ENCODE measurements at places on chromosomes 2 and 18.
A peak's percentile ranks its signal among the peaks of the same experiment; 100 is the strongest.

GRCh38 chr2:240430595-240430994 lies 4.9 kb upstream of the GPC1 start:
- DNase-seq, result no peak

DNA sequence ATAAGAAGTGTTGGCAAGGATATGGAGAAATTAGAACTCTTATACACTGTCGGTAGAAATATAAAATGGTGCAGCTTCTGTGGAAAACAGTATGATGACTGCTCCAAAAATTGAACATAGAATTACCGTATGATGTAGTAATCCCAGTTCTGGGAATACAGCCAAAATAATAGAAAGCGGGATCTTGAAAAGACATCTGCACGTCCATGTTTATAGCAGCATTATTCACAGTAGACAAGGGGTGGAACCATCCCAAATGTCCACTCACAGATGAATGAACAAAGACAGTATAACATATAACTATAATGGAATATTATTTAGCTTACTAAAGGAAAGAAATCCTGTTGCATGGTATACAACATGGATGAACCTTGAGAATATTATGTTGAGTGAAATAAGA lies 257.7 kb downstream of the TDRD15 start:
- peak; percentile 2 for DNase-seq

DNA sequence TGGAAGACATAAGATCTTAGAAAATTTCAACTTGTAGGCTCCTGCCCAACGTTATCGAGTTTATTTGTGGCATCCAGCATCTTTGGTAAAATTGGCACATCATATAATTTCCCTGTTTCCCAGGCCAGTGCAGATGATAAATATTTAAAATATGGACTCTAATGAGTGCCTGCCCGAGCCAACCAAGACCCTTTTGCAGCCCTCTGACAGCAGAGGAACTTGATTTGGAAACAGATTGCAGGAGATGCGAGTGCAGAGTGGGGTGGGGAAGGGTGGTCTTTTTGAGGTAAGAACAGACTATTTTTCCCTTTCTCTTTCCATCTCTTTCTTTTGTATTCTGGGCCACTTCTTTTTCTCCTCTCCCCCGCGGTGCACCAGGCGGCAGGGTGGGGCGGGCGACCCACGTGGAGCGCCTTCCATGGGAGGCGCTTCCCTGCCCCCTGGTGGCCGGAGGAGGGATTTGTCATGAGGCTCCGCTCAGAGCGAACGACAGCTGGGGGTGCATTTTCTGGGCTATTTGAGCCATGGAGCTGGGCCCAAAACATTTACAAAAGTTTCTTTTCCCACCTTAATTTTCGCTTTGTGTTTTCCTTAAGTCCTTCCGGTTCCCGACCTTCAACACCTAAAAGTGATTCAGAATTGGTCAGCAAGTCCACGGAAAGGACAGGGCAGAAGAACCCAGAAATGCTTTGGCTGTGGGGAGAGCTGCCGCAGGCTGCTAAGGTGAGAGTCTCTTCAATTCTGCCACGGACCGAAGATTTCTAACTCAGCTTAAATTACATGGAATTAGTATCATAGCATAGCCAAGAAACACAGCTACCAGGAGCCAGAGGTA lies 32.7 kb downstream of the LPIN1 start:
- peak; percentile 17 for DNase-seq

DNA sequence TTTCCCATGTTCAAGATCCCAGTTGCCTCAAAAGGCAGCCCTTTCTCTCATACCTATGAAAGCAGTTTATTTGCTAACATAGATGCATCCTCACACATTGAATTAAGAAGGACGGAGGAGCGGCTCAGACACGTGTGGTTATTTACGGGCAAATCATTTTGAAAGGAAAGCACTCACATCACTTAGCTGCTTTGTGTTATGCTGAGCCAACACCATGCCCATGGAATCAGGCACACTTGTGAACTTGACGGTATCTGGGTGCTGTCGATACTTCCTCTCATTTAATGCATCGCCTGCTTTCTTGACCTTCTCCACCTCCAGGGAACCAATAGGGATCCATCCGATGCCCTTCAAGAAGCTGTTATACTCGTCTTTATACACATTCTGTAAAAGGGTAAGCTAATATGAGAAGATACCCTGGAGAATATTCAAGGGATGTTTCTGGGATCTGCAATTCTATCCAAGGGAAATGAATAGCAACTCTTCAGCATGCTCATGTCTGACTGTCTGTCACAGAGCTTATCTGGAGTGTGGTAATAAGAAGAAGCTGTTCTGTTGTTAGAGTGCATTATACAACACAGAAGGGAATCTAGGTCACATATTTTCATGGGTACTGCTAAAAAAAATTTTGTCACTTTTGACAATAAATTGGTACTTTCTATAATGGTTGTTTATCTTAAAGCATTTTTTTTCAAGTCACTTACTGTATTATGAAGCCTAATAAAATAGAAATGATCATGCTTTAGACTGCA lies 63.3 kb downstream of the NEB start:
- no peak for DNase-seq

- DNase-seq, result no peak
These were observed 14.9 kb upstream of the ITM2C start for GRCh38 chr2:230849633-230850357.

DNA sequence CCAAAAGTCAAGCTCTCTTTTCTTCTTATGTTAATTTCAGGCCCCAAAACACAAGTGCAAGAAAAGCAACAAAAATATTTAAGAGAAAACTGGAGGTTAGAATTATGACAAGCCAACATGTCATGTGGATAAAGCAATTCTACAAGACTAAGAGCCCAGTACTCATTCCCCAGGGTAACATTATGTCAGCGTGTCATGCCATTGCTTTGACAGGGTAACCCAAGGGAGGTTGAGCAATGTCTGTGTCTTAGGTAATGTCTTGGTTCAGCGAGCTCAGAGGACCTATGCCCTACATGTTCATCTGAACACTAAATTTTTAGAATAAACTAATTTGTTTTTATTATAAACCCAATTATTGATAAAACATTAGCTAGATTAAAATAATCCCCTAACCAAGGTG lies 173.2 kb upstream of the ZNF804A start:
- no peak for DNase-seq

DNA sequence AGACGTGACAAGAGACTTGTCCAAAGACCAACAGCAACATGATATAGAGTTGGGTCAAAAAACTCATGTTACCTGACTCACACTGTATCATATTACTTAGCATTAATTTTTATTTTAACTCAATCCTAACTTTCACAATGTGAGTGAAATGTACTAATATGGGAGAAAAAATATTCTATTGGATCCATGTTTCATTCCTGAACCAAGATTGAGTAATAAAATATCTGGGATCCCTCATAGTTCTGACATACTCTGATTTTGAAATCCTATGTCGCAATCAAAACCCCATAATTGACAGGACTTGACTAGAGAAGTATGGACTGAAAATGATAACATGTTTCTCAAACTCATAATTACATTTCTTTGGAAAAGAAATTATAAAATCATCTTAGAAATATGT lies 190.4 kb downstream of the RIT2 start:
- DNase-seq, result no peak

GRCh38 chr2:240558236-240558761 lies 511 bp upstream of the ANKMY1 start:
- no peak for DNase-seq

DNA sequence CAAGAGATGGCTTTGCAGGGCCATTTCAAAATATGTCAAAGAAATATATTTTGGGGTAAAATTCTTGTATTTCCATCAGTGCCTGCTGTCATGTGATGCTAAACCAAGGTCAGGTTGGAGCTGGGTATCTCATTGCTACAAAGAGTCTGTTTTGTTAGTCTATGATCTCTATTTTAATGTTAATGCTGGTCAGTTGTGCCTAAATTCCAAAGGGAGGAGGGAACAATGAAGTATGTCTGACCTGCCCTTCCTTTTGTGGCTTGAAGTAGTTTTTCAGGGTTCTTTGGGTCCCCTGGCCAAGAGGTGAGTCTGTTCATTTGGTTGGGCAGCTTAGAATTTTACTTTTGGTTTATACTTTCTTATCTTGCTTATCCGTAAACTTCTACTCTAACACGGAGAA lies 61.6 kb upstream of the DYNAP start:
- DNase-seq, result no peak

DNA sequence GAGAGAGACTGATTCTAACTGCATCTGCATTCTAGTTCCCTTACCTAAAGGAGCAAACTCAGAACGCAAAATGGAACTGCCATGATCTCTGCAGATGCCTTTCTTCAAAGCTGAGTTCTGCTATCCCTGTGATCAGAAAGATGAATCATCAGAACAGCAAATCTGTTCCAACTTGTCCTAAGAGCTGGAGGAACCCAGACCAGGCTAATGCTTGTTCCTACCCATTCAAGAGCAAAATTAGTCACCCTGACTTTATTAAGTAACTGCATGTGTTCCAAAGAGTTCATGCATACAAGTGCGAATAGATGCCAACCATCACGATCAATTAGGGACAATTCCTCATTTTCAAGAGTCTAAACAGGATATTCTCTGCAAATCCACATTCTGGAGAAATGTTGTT lies 46.5 kb downstream of the MBP start:
- DNase-seq, result no peak

GRCh38 chr18:63261029-63261428 lies 58.5 kb downstream of the BCL2 start:
- DNase-seq, result no peak

DNA sequence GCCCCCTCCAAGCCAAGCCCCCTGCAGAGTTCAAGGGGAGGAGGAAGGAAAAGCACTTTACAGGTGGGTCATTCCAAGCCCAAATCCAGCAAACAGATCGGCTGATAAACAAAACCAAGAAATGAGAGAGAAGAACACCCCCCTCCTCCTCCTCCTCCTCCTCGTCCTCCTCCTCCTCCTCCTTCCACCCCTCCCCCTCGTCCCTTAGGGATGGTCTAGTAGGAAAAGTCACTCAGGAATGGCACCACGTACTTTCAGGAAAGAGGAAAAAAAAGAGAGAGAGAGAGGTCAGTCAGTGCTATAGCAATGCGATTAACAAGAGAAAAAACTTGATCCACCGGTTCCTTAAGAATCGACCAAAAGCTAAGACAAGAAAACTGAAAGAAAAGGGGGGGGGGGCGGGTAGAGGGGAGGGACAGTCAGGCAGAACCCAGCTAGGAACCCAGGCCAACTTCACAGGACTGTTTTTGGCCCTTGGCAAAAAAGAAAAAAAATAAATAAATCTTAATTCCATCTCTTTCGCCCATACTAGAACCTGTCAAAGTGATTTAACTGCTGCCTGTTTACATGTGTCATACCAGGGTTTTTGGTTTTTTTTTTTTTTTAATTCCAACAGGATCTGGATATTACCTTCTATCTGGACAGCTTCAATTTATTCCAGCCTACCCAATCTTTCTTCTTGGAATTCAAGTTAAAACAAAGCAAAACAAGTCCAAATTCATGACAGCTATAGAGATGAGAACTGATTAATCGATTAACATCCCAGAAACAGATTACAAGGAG lies 906 bp downstream of the IKZF2 start:
- DNase-seq, result no peak

- DNase-seq, result no peak
These were observed 320.5 kb upstream of the ZNF521 start for GRCh38 chr18:25672490-25672889.

DNA sequence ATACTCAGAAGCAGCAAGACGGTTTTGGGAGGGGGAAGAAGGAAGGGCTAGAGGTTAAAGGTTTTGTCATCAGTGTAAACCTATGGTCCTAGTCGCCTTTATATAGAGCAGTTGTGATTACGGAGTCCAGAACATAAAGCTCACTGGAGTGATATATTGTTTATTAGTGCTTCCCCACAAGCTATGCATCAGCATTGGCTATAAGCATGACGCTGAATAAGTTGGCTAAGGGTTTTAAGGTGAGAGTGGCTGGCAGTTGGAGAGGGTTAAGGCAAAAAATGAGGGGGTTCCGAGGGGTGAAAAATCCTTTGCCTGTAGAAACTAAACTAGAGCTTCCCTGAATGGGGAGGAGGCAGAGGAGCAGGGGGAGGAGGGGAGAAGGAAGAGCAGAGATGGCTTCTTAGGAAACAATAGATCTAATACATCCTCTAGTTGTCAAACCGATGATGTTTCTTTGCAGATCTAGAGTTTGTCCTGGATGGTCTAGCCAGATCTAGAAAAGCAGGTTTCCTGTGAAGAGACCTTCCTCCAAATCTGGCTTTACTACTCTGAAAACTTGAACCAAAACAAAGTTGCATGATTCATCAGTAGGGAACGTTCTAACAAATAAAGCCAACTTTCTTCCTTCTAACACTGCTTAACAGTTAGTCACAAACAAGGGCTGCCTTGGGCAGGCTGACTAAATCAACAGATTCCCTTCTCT lies 2.5 kb downstream of the KLF7 start:
- no peak for DNase-seq

- DNase-seq, result no peak
These were observed 255.6 kb downstream of the CCDC178 start for GRCh38 chr18:33184958-33185357.

- DNase-seq, result no peak
These were observed 122.9 kb downstream of the MRO start for GRCh38 chr18:50696929-50697328.

GRCh38 chr18:65754121-65754520 lies 3.3 kb downstream of the CDH7 start:
- DNase-seq, result peak; percentile 13

- DNase-seq, result no peak
These were observed 150.9 kb downstream of the ACTR3 start for GRCh38 chr2:114040826-114041225.

DNA sequence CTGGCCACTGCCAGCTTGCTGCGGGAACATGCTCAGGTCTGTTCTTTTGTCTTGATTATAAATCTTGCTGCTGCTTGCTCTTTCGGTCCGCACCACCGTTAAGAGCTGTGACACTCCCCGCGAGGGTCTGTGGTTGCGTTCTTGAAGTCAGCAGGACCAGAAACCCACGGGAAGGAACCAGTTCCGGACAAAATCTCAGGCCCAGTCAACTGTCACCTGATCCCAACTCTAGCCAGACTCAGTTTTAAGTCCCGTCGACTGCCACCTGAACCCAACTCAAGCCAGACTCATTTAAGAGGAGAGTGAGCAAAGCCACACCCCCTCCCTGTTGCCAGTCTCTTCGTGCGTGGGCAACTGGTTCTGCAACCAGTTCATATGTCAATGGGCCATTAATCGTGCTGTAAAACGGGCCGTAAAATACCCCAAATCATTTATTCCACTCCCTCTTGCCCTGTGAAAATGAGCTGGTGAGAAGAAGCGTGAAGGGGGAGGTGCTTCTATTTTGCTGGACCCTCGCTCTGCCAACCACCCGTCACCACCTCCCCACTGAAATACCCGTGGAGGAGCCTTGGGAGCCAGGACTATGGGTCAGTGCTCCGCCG lies 224.3 kb downstream of the NDUFA10 start:
- DNase-seq, result no peak

GRCh38 chr2:20302019-20302418 lies 48.6 kb downstream of the PUM2 start:
- DNase-seq, result no peak

- DNase-seq, result no peak
These were observed 235.8 kb downstream of the ATAD2B start for GRCh38 chr2:23691106-23691470.

DNA sequence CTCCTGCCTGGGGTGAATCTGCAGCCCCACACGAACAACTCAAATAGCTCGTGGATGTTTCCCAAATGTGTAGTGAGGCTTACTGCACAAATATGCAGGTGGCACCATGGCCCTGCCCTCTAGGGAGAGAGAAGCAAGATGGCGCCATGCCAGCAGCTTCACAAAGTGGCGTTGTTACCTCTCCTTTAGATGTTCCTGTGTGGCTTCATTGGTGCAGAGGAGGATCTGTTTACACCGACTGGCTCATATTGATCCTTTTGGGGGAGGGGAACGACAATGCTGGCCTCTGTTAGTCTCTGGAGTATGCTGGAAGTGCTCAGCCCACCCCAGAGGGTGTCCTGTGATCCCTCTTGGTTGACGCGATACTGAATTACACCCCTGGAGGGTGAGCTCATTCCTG lies 99.5 kb upstream of the GATA6 start:
- no peak for DNase-seq

Data from NCI-H748 treated with DMSO at 0.1 percent for 48 hours (cell line).